Amniotic stem cell (primary cell): ENCODE measurements at places on chromosomes 6 and 20.

- DNase-seq: no peak
Observed at GRCh38 chr6:20918868-20919267, 384.6 kb downstream of the CDKAL1 start.

GRCh38 chr20:53550280-53551187, 43.1 kb downstream of the ZNF217 start:
- no peak for DNase-seq

- no peak for DNase-seq
Observed at GRCh38 chr6:126747728-126748540, 370.5 kb upstream of the RSPO3 start.

GRCh38 chr20:21490105-21490504, 23.8 kb downstream of the NKX2-2 start:
- no peak for DNase-seq

DNA sequence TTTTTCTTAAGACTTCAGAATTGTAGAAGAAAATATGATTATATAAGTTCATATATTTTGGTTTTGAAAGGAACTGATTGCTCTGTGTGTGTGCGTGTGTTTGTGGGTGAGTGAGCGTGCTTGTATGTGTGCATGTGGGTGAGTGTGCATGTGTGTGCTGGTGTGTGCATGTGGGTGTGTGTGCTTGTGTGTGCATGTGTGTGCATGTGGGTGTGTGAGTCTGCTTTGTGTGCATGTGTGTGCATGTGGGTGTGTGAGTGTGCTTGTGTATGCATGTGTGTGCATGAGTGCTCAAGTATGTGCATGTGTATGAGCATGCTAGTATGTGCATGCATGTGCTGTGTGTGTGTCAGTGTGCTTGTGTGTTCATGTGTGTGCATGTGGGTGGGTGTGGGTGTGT, 238.5 kb downstream of the CDC5L start:
- no peak for DNase-seq

- no peak for DNase-seq
Observed at GRCh38 chr6:117601811-117602150, 530 bp downstream of the GOPC start.

DNA sequence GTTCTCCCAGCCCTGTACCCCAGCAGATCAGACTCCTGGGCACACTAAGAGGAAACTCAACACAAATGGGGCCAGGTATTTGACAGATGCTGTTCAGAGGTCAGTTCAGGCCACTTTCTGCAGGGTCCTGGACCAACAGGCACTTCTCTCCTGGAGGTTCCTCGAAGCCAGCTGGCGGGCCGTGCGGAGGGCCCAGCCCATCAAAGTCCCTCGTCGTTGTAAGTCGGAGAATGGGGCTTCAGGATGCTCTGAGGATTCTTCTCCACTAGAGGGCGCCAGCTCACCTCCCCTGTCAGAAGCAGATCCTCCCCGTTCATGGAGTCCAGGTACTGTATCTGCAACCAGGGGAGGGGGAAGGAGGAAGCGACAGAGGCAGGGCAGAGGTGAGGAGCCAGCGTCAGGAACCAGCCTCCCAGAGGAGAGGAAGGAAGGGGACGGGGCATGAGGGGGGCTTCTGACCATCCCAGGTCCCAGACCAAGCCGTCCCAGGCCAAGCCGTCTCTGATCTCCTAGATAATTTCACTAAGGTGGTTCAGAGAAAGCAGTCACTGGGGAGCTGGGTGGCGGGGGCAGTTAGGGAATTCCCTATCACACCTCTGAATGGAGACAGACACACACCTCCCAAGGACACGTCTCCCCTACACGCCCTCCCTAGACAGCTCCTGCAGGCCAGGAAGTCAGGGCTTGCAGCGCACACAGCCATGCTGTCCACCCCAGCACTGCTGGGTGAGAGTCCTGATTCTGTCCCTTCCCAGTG, 11.7 kb upstream of the FAM83C start:
- peak; percentile 50 for DNase-seq
